Cortex of kidney (tissue), 1 donor: ENCODE measurements at places on chromosomes 4 and X.

GRCh38 chrX:47749185-47749967 lies 87.3 kb upstream of the ZNF81 start:
- DNase-seq = no peak

DNA sequence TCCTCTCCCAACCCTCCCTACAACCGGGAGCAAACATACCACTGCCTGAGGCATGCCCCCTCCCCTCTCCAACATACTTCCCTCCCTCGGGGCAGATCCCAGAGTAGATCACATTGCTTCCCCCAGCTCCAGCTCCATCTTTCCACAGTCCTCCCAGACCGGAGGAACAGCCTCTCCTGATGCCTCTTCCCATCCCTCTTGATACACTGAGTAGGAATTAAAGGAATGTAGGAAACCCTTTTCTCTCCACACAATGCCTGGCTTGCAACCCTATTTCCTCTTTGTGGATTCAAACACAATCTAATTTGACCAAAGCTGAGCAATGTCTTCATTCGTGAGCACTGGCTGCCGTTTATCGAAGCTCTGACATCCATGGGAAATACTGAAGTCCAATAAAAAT lies 339.8 kb downstream of the BCOR start:
- DNase-seq = no peak

- no peak for DNase-seq
Measured at GRCh38 chr4:137206781-137207180, 325.5 kb downstream of the PCDH18 start.

DNA sequence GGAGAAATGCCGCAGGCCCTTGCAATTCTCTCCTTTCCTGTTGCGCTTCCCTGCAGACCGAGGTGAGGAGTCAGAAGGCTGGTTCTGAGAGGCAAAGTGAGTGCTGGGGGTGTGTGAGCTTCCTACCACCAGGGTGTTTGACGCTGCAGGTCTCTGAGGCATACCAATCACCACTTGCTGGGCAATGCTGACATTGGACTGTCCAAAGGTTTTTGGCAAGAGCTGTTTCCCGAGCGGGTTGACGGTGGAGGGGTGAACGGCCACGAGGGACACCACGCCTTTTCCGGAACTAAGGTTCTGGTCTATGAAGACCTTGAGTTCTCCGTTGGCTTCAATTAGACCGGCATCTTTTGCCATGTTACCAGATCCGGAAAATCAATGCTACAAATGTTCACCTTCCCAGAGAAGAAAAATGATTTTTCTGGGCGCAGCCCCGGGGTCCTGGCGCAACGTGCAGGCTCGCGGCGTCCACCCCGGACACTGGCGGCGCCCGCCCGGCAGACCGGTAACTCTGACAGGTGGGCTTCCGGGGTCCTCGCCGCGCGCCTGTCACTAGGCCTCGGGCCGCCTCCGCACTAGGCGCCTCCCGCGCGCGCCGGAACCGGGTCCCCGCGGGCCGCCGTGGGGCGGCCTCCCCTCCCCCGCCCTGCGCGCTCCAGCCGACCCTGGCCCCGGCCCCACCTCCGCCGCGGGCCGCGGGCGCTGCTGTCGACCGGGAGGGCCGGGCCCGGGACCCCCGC lies 44.9 kb upstream of the FAM47C start:
- no peak for DNase-seq

GRCh38 chrX:69211701-69212100 lies 46.4 kb upstream of the PJA1 start:
- no peak for DNase-seq

- no peak for DNase-seq
Measured at GRCh38 chr4:25129917-25130316, 30.3 kb downstream of the SEPSECS start.

- DNase-seq = no peak
Measured at GRCh38 chr4:48913346-48913745, 6.8 kb upstream of the OCIAD2 start.

DNA sequence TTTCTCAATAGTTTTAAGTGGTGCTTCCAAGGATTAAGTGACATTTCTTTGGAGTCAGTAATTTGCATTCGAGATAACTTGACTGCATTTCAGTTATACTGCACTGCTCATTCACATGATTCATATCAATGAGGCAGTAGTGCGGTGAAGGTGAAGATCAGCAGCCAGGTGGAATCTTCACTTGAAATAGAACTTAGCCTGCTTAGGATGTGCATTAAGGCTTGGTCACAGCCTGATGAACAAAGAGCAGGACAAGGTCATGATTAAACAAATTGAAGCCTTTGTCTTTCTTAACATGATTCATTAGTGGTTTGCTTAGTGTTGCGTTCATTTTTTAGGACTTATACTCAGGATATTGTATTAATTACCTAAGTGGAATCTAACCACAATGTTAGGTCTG lies 212.1 kb upstream of the GALNTL6 start:
- DNase-seq = no peak

- no peak for DNase-seq
Measured at GRCh38 chr4:33071535-33071934, 2351.4 kb downstream of the PCDH7 start.
